ENCODE measurements at places on chromosomes 6 and 20. TPM values are rescaled to one million over a fixed set of nuclear protein-coding genes. Genes with fewer than 3 reads are reported as not detected.

The BTN1A1 gene
- total RNA-seq: not detected

The TBCC gene
- 17.5 TPM for total RNA-seq

The RBPJL gene
- not detected for total RNA-seq

The TRDN gene
- not detected for total RNA-seq

The TGM3 gene
- not detected for total RNA-seq

The PLCG1 gene
- total RNA-seq: 139 TPM

The TREML2 gene
- not detected for total RNA-seq

The PGC gene
- not detected for total RNA-seq

The FUCA2 gene
- 54.4 TPM for total RNA-seq

The APCDD1L gene
- 22.5 TPM for total RNA-seq

The MRAP2 gene
- 19.5 TPM for total RNA-seq

The SULF2 gene
- total RNA-seq: 85.7 TPM

GRCh38 chr20:37972256-37973058 lies 60.8 kb downstream of the TTI1 start:
- DNase-seq: no peak

GRCh38 chr6:21200134-21200870 lies 393.2 kb upstream of the SOX4 start:
- DNase-seq: no peak

DNA sequence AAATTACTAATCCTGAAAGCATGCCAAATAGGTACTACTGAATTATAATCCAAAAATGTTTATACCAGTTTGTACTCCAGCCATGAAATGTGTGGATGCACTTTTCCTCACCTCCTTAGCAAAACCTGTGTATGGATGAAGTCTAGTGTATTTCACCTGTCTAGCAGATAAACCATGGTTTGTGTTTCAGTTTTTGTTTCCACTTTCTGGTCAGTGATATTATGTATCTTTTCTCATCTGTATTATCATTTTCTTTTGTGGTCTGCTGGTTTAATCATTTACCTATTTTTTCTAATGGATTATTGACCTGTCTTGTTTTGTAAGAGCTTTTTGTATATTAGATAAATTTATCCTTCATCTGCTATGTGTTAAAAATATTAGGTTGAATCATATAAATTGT lies 41.0 kb upstream of the TMEM217 start:
- DNase-seq: no peak

- DNase-seq: no peak
Measured at GRCh38 chr6:128036808-128037570, 136.1 kb upstream of the THEMIS start.

DNA sequence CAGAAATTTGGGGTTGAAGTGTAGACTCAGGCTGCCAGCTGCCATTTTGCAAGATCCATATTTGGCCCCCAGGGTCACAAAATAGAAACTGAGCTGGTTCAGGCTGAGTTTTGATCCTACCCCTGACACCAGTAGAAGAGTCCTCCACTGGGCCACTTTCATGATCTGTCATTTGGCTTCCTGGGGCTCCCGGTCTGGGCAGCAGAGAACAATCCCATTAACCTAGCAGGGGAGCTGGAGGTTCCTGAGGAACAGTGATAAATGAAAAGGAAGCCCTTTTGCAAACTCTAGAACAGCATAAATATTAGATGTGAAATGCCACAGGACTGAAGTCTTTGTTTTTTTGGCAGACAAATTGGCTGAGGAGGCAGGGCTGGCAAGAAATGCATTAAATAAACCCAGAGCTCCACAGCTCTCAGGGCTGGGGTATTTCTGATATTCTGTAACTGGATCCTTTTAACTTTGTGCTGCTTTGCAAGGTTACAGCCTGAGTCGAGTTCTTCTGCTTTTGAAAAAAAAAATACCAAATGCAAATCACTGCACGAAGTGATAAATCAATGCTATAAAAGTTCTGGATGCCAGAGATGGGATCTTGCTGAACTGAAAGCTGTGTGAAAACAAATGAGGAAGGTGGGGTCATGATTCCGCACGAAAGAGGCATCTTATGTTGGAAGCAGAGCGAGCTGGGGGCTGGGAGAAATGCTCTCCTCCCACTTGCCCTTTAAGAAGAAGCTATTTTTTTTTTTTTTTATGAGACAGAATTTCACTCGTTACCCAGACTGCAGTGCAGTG lies 64.4 kb downstream of the SULF2 start:
- no peak for DNase-seq

GRCh38 chr6:5128351-5128750 lies 43.2 kb downstream of the PPP1R3G start:
- DNase-seq: no peak

- no peak for DNase-seq
Measured at GRCh38 chr20:45470262-45470931, 844 bp downstream of the WFDC2 start.

- no peak for DNase-seq
Measured at GRCh38 chr6:170172392-170172791, 118.5 kb downstream of the DLL1 start.

GRCh38 chr6:14925699-14926026 lies 320.2 kb upstream of the JARID2 start:
- no peak for DNase-seq

DNA sequence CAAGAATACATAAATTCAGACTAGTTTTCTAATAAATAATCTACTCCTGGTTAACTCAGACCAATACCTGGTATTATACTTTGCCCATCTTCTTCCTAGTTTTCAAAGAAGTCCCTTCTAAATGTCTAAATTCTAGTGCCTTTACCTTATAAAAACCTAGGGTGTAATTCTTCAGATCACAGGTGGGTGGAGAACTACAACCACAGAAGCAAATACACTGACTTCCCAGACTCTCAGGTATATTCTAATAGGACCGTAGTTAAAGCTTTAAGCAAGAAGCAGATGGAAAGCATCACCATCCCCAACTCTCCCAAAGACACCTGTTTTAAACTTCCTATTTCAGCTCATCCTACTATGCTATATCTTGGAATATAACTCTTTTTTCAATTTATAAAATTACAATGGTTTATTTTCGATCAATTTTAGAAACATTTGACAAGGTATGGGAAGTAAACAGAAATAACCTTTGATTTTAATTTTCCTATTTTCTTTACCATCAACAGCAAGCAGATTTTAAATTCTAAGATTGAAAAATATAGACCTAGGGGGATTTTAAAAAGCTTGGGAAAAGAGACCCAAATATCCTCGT lies 15.8 kb downstream of the MAN1A1 start:
- no peak for DNase-seq

DNA sequence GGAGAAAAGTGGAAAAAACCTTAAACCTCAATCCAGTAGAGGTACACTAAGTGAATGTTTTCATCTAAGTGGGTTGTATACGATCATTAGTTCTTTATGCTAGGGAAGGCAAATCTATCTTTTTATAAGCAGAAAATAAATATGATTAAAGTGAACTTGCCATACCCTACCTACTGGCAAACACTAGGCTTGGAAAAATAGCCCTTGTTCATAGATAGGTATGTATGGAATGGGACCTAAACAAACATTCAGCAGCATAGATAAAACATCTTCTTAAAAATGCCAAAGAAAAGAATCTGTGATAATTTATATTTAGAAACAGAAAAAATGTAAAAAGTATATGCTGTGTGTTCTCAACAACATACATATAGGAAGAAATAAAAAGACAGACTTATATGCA lies 18.8 kb downstream of the REV3L start:
- no peak for DNase-seq

GRCh38 chr6:35711731-35712130 lies 23.0 kb upstream of the FKBP5 start:
- DNase-seq: no peak

DNA sequence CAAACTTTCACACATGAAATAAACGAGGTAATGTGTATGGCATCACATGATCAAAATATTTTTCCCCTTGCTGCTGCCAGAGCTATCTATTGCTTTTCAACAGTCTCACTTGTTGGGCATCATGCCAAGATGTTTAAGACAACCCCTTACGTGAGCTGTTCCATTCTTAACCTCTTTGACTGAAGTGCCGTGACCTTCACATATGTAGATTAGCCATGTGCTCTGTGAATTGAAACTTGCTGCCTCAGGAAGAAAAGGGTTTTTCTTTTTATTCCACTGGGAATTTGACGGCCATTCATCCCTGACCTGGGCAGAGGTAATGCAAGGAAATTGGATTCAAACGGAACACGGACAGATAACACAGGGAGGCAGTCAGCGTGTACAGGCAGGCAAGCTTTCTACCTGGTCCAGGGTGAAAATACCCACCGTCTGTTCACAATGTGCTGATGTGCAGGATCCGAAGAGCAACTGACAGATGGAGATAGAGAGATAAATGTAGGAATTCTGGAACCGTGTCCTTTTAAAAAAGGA lies 14.2 kb downstream of the ARID1B start:
- DNase-seq: no peak

DNA sequence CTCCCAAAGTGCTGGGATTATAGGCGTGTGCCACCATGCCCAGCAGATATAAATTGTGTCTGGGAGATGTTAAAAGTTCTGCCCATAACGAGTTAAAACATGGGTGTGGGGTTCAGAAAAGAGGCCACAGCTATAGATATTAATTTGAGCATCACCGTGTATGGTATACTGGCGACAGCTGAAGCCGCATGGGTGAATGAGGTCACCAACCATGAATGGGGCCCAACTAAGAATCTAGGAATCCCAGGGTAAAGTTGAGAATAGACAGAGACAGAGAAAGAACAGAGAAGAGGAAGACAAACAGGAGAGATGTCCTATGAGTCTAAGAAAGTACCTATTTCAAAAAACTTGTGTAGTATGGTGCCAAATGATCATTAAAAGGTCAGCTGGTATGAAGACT lies 50.9 kb downstream of the ILRUN start:
- no peak for DNase-seq

- DNase-seq: no peak
Measured at GRCh38 chr6:90222008-90222407, 74.6 kb downstream of the BACH2 start.

GRCh38 chr6:161318456-161318855 lies 44.6 kb upstream of the AGPAT4 start:
- no peak for DNase-seq

- DNase-seq: no peak
Measured at GRCh38 chr6:30547454-30547853, 8.8 kb downstream of the GNL1 start.

DNA sequence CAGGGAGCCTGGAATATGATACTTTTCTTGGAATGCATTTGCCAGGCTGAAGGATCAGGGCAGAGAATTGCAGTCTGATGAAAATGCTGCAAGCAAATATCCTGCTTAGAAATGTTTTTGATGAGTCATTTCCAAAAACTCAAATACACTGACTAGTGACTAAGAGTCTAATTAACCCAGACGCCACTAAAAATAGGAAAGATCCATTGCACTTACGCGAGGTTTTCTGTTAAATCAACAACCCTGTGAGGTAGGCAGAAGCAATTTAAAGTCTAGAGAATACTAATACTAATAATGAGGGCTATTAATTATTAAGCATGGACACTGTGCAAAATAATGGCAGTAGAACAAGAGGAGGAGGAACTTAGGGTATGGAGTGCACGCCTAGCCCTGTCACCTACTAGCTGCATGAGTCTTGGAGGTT lies 130.1 kb upstream of the DOK5 start:
- DNase-seq: no peak

- DNase-seq: no peak
Measured at GRCh38 chr20:33391722-33392415, 9.4 kb downstream of the CDK5RAP1 start.

- no peak for DNase-seq
Measured at GRCh38 chr20:49278818-49279676, 1.2 kb upstream of the ZNFX1 start.

DNA sequence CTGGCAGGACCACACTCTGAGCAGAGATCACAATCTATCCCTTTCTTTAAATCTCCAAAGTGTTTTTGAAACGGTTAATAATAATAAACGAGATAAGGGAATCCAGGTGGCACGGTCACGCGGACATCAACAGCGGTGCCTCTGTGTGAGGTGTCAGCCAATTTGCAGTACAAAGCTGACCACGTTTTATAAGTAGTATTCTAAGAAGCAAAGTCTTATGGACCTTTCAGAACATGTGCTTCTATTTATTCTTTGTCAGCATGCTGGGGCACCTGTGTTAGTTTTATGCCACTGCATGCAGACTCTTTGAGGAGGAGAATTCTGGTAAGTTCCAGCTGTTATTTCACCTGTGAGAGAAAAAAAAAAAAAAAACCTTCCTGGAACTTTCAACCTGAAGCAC lies 39.0 kb upstream of the EXOC2 start:
- no peak for DNase-seq

- no peak for DNase-seq
Measured at GRCh38 chr6:108074057-108074358, 533 bp downstream of the OSTM1 start.

GRCh38 chr6:89597988-89598387 lies 40.6 kb downstream of the LYRM2 start:
- DNase-seq: no peak

GRCh38 chr20:12555369-12555768 lies 453.4 kb upstream of the SPTLC3 start:
- no peak for DNase-seq

GRCh38 chr20:20215976-20216727 lies 151.8 kb upstream of the INSM1 start:
- DNase-seq: no peak

DNA sequence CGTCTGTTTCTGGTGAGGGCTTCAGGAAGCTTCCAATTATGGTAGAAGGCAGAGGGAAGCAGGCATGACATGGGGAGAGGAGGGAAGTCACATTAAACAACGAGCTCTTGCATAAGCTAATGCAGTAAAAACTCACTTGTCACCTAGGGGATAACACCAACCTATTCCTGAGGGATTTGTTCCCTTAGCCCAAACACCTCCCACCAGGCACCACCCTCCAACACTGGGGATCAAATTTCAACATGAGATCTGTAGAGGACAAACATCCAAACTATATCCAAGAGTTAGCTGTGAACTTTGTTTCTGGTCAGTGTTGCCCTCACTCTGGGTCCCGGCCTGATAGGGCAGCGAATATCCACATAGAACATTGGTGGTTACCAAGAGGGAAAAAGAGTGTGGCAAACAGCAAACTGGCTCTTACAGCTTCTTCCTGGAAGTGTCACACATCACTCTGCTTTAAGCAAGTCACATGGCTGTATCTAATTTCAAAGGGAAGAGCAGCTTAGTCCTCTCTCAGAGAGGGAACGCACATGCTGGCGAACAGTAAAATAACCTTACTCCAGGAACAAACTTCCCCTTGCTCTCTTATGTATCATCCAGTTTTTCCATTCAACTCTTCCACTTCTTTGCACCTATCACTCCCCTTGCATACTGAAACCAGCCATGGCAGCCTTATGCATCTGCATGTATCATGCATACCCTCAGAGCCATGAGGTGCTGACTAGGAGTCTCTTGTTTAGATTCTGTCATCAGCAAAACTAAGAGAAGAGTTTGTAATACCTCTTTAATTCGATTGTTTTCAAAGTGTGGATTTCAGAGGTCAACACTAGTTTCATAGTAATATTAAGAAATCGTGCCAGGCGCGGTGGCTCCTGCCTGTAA lies 4.8 kb upstream of the MOCS1 start:
- DNase-seq: no peak

GRCh38 chr20:38076548-38076947 lies 43.0 kb downstream of the RPRD1B start:
- no peak for DNase-seq

- DNase-seq: no peak
Measured at GRCh38 chr6:45698046-45698445, 317.6 kb downstream of the CLIC5 start.
